ENCODE measurements at places on chromosomes 3 and 15.

- DNase-seq = no peak
These were observed 28.7 kb upstream of the ATP2B2 start for GRCh38 chr3:10534066-10534465.

DNA sequence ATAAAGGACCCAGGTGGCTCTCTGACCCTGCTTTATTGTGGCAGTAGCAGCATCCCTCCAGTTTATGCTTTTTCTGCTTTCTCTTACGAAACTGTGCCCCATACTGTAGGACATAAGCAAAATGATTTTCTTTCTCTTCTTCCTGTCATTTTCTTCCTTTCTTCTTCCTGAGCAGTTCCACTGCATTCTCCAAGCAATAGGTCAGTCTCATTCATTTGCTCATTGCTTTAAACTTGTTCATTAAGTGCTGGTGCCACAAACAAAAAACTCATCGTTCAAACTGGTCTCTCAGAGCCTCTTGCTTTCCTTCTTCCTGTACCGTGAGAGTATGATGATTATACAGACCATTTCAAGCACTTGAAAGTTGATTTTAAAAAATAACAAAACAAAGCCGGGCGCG, 66.8 kb downstream of the PDE8A start:
- no peak for DNase-seq

GRCh38 chr3:127404221-127405009, 116.6 kb upstream of the PRR20G start:
- no peak for DNase-seq

DNA sequence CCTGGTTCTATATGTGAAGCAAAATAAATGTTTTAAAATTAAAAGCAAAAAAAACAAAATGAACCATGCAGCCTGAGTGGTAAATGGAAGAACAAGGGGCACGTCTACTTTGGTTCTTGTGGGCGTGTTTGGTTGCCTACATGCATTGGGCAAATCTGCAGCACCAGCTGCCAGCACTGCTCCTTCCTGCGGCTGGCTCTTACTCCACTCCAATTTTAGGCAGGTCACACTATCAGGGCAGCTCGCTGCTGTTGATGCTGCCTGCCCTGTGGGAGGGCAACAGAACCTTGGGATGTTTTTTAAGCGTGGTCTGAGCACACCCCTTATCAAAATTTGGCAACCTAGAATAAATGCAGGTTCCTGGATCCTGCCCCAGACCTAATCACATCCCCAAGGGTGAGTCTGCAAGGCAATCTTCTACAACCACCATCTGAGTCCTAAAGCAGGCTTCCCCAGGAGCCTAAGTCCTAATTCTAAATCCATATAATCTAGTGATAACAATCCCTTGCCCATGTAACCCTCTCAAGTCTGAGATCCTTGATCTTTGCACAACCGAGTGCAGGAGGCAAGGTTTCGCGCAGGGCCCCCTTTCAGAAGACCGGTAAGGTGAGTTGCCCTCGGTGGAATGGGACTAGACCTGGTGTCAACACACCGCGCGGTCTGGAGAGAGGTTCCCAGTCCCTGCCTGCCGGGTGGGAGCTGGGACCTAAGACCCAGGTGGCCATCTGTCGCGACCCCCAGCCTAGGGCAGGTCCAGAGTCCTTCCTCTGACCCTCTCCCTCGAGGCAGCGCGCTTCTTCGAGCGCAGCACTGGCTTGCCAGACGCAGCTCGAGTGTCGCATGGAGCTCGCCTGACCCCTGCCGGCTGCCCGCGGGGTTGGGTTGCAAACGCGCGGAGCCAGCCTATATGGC, 15.9 kb downstream of the IVD start:
- DNase-seq = no peak

DNA sequence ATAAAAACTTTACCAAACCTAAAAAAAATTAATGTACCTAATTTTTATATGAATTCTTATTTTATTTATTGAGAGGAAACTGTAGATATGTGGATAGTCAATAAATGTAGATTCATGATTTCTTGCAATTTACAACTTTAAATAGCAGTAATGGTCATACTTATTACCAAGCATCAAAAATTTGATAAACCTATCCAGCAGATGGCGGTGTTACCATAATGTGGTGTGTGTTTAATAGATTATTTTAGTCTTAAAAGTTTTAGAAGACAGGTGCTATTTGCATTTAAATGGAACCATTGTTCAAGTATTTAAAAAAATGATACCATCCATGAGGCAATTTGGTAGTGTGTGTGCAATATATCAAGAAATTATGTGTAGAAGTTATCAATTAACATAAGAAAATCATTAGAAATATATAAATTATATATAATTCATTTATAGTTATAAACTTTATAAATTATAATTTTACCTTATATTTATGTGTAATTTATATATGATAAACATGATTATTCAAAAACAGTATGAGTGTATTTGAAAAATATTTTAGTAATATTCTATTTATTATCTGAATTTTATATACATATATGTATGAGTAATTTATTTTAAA, 176.0 kb upstream of the BCHE start:
- peak; percentile 17 for DNase-seq

GRCh38 chr3:167723025-167723512, 11.6 kb downstream of the PDCD10 start:
- DNase-seq = no peak

GRCh38 chr3:55074796-55075195, 146.9 kb upstream of the LRTM1 start:
- DNase-seq = no peak

DNA sequence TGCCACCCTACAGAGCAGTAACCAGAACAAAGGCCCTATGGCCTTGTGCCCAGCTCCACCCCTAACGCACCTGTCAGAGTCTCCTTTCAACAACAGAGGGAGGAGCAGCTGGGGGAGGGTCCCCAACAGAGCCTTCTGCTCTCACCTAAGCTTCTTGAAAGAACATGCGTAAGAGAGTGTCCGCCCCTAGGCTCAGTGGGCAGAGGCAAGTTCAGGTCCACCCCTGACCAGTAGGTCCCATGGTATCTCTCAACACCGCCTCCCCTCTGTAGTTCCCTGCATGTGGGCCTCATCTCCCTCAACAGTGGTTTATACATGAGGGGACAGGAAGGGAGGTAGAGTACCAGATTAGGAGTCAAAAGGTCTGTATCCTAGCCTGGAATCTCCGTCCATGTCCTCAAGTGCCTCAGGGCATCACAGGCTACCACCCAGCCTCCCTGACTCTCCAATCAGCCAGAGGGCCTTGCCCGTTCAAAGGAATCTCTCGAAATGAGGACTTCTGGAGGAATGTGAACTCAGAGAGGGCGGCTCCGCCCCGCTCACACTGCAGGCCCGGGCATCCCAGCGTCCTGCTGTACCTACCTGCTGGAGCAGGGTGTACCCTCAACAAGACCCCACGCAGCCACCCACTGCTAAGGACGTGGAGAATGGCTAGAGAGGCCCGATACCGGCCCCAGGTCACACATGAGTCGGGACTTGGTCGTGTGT, 680 bp downstream of the POC1A start:
- DNase-seq = no peak

DNA sequence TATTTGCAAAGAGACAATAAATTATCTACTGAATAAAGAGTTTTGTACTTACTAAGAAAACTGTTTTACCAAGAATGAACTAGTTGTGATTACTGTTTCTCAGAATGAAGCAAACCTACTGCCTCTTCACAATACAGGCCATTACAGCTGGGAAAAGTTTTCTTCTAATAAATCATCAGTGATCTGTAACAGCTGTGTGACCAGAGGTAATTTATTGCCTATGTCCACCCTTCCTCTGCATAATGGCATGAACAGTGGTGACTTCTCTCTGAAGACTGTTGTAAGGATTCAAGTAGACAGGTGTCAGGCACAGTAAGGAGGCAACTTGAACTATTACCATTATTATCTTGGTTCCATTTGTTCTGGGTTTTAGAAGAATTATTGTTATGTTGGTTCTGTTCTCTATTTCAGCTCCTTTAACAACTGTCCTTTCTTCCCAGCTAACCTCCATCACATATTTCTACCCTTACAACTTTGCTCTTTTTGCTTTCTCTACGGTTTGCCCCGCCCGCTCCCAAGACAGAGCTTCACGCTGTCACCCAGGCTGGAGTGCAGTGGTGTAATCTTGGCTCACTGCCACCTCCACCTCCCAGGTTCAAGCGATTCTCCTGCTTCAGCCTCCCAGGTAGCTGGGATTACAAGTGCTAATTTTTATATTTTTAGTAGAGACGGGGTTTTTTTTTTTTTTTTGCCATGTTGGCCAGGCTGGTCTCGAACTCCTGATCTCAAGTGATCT, 51.5 kb downstream of the PRKAR2A start:
- DNase-seq = no peak

GRCh38 chr15:98706986-98707385, 58.6 kb downstream of the IGF1R start:
- DNase-seq = no peak

- DNase-seq = no peak
These were observed 83.8 kb downstream of the PTPRG start for GRCh38 chr3:61645148-61645547.

DNA sequence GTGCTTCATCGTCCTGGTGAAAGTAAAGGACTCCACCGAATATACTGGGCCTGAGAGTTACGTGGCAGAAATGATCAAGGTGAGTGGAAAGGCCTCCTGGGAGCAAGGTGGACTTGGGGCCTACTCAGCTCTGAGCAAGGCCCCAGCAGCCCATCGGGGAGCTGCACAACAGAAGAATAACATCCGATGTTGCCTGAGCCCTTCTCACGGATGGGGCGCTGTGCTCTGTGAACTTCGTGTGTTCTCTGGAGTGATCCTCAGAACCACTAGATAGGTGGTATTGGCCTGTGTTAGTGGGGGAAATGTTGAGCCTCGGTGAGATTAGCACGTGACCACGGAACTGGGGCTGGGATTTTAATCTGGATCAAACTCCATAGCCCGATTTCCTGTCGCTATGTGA, 161.1 kb upstream of the BHLHE40 start:
- no peak for DNase-seq

- no peak for DNase-seq
These were observed 63.9 kb downstream of the NFKBIZ start for GRCh38 chr3:101913168-101913567.

GRCh38 chr3:100957261-100957986, 35.8 kb downstream of the ABI3BP start:
- DNase-seq = no peak

- no peak for DNase-seq
These were observed 271.2 kb downstream of the TBL1XR1 start for GRCh38 chr3:176926034-176926433.

GRCh38 chr3:69566275-69566674, 173.0 kb upstream of the MITF start:
- no peak for DNase-seq

GRCh38 chr3:128408693-128409623, 57.7 kb downstream of the DNAJB8 start:
- DNase-seq = no peak

DNA sequence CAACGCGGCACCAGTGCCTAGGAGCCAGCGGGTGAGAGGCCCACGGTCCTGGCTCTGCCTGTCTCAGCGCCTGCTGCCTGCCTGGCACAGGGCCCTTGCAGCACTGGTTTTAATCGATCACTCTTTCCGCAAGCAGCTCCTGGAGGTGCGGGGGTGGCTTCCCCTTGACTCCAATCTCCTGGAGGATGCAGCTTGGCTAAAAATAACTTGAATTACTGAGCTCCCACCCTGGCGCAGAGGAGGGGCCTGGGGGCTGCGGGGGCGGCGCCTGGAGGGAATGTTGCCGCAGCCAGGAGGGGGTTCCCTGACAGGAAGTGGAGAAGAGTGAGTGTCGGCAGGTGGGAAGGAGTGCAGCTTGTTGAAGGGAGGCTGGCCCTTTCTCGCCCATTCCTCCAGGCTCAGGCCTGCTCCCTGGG, 9.9 kb upstream of the RPL29 start:
- DNase-seq = peak; percentile 46

- no peak for DNase-seq
These were observed 46.2 kb downstream of the DPH6 start for GRCh38 chr15:35499723-35500122.

- DNase-seq = no peak
These were observed 71.3 kb downstream of the SLC30A4 start for GRCh38 chr15:45451265-45451664.

GRCh38 chr3:129824926-129825541, 68.5 kb downstream of the TMCC1 start:
- no peak for DNase-seq

GRCh38 chr3:69718866-69719586, 20.2 kb upstream of the MITF start:
- DNase-seq = no peak

DNA sequence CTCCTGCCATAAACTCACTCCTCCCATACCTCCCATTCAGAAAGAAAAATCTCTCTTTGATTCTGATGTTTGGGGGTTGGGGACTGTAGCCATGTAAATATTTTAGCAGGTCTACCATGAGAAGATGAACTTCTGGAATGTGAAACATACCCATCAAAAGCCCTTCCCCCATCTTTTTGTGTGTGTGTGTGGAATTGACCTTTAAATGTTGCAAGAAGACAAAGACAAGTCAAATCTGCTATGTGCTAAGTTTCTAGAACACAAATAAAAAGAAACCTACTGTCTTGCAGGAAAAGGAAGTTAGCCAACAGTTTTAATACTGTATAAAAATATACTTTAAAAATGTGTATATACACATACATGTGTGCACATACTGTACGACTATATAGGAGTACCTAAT, 29.7 kb upstream of the USP50 start:
- DNase-seq = no peak

DNA sequence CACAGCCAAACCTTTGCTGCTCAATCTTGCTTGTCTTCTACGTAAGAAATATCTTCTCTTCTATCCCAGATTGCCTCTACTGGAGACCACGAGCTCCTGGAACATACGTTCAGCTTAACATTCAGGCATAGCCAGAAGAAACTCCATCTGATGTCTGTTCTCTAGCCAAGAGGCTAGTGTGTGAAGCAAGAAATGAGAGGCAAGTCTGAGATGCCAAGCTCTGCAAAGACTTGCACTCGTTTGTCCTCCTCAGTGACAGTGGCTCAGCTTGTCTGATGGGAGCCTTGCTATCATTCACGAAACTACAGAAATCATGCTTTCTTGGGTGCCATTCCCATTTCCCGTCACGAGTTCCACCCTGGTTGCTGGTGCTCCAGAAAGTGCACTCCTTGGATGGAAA, at the start of gene SCN10A:
Gene SCN10A (minus strand): TSS at position 192 of the 400 bp plus-strand sequence. CDS start 22,207 bp downstream, outside the sequence.
- no peak for DNase-seq

DNA sequence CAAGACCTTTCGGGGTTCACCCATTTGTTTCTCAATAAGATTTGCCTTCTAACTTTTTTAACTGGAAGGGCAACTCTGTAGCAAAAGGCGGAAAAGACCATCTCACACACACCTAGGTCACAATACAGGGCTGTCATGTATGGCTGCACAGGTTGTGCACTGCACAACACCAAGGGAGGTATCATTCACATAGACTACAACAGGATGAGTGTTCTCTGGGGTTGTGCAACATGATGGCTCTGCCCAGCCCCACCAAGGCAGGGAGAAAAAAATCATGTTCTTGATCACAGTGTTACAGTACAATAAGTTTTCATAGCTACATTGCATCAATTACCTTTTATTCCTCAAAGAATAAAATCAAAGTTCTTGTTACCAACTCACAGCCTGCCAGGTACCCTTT, 52.8 kb downstream of the ANXA2 start:
- no peak for DNase-seq

- DNase-seq = no peak
These were observed 271.5 kb downstream of the EFHB start for GRCh38 chr3:19662486-19662885.

All from NCI-H1417 treated with DMSO at 0.1 percent for 48 hours (cell line).